Stimulated activated CD4-positive, alpha-beta T cell treated with anti-CD3 and anti-CD28 coated beads, Interleukin-1b, Interleukin-23, amount 100 ng/mL, for 24 hours (primary cell): ENCODE measurements at places on chromosomes 6 and 20.

DNA sequence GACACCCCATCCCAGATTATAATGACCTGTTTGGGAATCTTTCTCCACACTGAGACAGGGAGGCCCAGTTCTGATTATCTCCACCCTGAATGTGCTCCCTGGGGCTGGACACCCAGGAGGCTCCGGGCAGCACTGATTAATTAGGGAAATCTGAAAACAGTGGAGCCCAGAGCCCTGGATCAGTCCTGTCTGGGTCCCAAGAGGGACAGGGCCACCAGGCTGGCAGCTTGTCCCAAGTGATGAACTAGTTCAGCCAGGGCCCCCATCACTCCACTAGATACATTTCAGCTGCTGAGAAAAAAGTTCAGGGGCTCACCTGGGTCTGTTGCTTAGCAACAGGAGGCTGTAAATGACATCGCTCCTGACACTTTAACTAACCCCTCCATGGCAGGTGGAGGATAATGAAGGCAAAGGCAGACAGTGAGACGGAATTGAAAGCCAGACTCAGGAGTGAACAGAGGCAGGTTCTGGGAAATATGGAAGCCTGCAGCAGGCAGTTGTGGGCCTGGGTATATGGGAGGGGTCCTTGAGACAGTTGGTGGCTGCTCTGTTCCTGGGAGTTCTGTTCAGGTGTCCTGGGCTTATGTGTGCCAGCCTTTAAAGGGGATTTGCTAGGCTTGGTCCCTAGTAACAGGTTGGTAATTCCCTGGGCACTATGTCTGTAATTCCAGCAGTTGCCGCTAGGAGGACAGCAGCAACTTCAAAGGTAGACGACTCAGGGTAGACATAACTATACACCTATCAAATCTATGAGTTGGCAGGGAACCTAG lies 78.3 kb upstream of the CTNNBL1 start:
- peak; percentile 30 for DNase-seq

DNA sequence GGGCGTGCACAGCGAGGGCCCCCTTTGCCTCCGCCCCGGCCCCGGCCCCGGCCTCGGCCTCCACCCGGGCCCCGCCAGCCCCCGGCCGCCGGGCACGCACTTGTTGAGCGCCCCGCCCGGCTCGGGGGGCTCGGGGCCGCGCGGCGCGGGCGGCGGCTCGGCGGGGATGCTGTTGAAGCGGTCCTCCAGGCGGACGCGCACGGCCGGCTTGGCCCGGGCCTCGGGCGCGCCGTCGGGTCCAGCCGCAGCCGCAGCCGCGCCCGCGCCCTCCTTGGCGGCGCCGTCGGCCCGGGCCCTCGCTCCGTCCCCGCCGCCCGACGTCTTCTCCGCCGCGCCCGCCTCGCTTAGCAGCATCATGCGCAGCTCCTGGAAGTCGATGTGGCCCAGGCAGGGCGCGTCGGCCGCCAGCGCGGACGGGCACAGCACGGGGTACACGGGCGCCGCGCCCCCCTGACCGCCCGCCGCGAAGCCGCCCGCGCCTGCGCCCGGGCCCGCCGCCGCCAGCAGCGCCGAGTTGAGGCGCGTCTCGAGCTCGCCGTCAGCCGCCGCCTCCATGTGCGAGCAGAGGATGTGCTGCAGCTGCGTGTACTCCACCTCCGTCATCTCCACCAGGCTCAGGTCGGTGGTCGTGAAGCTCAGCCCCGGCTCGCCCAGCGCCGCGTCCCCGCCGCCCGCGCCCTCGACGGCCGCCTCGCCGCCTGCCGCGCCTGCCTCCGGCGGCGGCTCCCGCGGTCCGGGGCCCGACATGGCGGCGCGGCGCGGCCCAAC lies 514 bp downstream of the TCFL5 start:
- no peak for DNase-seq

- no peak for DNase-seq
Observed at GRCh38 chr6:112050429-112050828, 3.5 kb upstream of the CCN6 start.

DNA sequence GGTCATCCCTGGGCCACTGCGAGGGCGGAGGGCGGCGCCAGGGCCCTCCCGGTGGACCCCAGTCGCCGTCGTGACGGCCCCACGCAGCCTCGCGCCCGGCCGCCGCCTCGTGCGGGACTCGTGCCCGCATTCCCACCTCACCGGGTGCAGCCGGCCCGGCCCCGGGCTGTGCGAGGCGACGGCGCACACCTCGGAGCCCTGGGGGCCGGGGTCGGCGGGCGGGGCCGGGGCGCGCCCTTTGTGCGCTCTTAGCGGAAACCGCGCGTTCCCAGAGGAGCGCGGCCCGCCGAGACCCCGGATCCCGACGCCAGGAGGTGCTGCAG lies 5.5 kb upstream of the DLL1 start:
- no peak for DNase-seq

- DNase-seq = no peak
Observed at GRCh38 chr20:16273812-16274555, 299.3 kb downstream of the KIF16B start.

- no peak for DNase-seq
Observed at GRCh38 chr20:2004171-2004570, 10.3 kb upstream of the PDYN start.

- no peak for DNase-seq
Observed at GRCh38 chr20:47784599-47785310, 526 bp downstream of the SULF2 start.

DNA sequence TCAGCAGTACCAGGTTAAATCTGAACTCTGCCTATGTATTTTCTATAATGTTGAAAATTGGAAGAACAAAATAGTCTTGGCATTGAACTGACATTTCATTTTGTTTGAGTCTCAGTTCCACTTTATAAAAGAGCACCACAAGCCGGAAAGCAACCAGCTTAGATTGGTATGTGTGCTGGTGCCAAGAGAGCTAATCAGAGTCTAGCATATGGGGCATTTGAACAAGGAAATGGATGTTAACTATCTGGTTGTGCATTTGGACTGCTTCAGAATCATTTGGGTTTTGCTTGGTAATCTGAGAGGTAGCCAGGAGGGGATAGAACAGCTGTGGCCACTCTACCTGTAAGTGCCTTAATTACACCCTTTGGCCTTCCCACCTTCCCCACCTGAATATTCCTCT lies 184.8 kb downstream of the GRIK2 start:
- no peak for DNase-seq

DNA sequence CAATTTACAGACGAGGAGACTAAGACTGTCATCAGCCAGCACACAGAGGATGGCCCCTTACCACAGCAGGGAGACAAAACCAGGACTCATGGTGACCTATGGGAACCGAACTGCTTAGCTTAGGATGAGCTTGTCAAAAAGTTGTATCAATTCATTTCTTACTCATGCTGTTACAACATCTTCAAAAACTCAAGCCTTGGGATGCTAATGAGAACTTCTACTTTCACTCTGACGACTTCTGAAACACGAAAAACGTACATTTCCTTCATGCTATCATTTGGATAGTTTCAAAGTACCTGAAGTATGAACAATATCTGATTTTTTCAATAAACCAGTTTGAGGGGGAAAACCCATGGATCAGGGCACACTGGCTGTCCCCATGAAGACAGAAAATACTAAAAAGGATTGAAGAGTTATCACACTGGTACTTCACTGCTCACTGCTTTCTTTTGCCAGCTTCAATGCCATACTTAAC lies 31.9 kb downstream of the HIVEP2 start:
- DNase-seq = no peak

- DNase-seq = no peak
Observed at GRCh38 chr20:1389703-1390580, 2.9 kb downstream of the FKBP1A start.

DNA sequence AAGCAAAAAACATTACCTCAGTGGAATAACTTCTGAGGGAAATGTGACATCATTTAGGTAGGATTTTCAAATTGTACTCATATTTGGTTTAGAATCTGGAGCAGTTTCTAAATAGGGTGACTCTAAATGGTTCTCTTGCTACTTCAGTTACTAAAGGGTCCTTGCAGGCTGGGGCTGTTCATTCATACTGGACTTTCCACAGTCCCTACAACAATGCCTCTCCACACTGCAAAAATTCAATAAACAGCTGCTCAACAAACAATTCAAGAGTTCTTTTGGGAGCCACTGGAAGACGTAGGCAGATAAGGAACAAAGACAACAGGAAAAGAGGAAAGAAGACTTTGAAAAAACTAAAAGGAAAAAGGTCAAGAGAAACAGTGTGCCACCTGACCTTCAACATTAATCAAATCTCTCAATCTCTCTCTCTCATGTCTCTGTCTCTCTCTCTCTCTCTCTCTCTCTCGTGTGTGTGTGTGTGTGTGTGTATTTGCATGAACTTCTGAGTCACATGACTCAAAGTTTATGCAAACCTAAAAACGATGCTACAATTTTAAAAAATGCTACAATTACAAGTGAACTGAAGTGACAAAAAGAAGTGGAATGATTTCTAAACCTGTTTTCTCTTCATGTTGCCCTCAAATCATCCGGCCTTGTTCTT lies 14.5 kb downstream of the NOL7 start:
- no peak for DNase-seq

- DNase-seq = no peak
Observed at GRCh38 chr6:111410371-111410770, 72.6 kb downstream of the REV3L start.

DNA sequence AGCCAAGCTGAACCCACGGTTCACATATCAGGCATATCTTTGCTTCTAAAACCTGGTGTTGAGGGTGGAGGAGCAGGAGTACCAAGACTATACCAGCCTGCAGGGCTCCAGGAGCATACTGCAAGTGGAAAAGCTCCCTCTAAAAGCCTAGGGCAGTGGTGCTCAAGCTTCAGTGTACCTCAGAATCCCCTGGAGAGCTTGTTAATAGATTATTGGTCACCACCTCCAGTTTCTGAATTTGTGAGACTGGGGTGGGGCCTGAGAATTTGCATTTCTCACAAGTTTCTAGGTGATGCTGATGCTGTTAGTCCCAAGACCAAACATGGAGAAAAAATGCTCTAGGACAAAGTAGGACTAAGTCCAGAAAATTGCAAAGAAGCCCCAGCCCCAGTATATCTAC lies 65.4 kb downstream of the FILIP1 start:
- DNase-seq = no peak

DNA sequence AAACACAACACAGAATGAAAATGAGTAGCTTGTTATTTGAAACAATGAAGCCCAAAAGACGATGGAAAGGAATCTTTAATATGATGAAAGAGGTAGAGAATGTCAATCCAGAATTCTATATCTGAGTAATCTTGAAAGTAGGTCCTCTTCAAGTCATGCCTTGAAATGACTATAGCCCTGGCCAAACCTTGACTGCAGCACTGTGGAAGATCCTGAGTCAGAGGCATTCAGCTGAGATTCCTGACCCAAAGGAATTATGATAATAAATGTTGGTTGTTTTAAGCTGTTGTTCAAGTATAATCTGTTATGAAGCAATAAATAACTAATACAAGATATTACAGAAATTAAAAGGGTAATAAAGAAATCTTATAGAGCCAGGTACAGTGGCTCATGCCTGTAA lies 64.8 kb downstream of the IBTK start:
- no peak for DNase-seq

DNA sequence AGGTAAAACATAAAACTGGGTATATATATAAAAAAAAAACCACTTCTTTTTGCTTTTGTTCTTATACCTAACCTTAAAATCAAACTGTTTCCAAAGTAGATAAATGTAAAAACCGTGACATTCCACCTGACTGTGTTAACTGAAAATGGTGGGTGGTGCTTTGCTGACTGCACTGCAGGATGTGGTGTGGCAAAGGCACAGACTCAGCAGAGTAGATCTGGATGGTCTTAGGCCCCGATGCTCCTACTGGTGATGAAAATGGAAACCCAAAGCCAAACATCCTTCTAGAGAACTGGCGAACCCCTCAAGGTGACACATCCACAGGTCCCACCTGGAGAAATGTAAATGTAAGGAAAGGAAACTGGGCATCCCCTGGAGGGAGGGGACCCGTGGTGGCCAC lies 8.9 kb downstream of the TGIF2 start:
- DNase-seq = no peak

GRCh38 chr20:42041000-42041565 lies 422.9 kb upstream of the CHD6 start:
- DNase-seq = no peak
